ENCODE measurements at places on chromosomes 12 and 14. TPM values are rescaled to one million over a fixed set of nuclear protein-coding genes. Genes with fewer than 3 reads are reported as not detected.

Gene SERPINA10
- not detected for total RNA-seq

Gene HOXC12
- total RNA-seq = not detected

- DNase-seq = no peak
Observed at GRCh38 chr14:24870949-24871701, 178.8 kb downstream of the STXBP6 start.

DNA sequence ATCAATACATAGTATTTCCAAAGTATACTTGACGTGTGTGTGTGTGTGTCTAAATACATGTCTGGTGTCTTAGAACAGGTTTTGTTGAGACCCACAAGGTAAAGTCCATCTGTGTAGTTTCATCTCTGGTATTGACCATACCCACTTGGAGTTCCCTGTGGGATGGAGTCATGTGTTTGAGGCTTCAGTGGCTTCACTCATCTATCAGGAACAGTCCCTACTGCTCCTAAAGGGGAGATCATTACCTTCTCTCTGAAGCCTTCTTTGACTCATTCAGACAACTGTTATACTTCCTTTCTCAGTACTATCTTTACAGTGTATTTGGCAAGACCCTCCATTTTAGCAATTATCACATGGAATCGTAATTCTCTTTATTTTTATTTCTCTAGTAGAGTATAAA is 14.2 kb downstream of the RAB21 start:
- no peak for DNase-seq

- DNase-seq = no peak
Observed at GRCh38 chr14:103668117-103668516, 39.1 kb downstream of the KLC1 start.

DNA sequence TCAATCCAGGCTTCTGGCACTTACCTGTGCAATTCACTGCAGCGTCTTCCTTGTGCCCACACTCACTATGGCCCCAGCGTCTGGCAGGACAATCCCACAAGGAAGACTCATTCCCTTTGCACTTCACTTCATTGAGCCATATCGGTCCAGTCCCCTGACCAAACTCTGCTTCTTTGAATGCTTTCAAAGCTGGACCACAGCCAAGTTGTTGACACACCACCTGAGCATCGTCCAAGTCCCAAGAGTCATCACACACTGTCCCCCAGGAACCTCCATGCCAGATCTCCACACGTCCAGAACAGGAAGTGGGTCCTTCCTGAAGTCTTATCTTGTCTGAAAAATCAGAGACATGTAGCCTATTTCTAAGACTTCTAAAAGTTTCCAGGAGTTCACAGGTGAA is 20.2 kb downstream of the CD163 start:
- no peak for DNase-seq

- no peak for DNase-seq
Observed at GRCh38 chr12:14843425-14843887, at the start of gene ART4. Gene ART4 (minus strand): TSS chr12:14843526. CDS start chr12:14843113, 413 bp downstream.

All from H4 (cell line).